ENCODE measurements at places on chromosomes 6 and 20.

- no peak for DNase-seq
Measured at GRCh38 chr6:42093582-42094329, 43.4 kb downstream of the TAF8 start.

DNA sequence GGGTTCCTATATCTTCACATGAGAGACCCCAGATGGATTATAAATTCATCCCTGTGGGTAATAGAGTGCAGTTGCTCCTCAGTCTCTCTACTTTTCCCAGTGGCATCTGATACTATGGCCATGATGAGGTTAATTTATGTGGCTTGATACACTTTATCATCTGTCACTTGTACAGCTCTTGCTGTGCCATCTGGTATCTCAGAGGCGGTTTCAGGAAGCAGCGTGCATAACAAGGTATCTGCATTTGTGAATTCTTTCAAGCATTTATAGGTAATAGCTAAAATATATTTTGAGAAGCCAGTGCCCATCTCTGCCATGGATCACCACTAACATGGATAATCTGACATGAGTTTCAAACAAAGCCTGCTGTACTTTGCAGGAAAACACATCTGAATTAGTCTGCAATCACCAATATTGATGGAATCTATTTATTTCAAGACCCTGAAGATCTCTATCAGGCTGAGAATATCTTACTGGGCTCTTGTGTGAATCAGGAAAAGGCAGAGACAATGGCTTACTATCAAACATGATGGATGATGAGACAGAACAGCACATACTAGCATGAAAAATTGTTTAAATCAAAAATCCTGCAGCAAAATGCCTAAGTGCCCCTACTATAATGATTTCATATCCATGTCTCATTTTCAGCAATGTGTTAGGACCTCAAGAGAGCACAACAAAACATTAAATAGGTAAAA, 548.7 kb upstream of the MAP3K7 start:
- DNase-seq, result no peak

DNA sequence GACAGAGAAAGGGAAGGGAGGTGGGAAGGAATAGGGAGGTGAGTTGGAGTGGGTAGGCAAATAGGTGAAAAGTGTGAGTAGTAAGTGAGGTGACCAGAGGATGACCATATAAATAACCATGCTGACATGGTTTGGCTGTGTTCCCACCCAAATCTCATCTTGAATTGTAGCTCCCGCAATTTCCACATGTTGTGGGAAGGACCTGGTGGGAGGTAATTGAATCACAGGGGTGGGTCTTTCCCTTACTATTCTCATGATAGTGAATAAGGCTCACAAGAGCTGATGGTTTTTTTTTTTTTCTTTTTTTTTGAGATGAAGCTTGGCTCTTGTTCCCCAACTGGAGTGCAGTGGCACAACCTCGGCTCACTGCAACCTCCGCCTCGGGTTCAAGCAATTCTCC, 21.5 kb upstream of the SMIM13 start:
- no peak for DNase-seq

- DNase-seq, result no peak
Measured at GRCh38 chr20:11982289-11982954, 64.7 kb downstream of the BTBD3 start.

DNA sequence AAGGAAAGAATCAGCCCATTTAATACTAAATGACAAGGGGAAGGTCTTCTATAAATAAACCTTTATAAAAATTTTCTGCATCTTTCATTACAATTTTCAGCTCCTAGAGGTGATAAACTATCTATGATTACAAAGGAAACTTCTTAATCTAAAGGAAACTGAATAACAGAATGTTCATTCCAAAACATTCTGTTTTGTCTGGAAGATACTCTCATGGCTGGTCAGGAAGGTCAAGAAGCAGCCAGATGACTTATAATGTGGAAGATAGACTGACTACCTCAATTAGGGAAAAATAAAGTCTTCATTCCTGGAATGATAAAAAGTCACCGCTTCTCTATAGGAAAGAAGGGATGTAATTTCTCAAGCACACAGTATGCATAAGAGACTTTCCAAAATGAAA, 131.3 kb downstream of the GMDS start:
- DNase-seq, result no peak

DNA sequence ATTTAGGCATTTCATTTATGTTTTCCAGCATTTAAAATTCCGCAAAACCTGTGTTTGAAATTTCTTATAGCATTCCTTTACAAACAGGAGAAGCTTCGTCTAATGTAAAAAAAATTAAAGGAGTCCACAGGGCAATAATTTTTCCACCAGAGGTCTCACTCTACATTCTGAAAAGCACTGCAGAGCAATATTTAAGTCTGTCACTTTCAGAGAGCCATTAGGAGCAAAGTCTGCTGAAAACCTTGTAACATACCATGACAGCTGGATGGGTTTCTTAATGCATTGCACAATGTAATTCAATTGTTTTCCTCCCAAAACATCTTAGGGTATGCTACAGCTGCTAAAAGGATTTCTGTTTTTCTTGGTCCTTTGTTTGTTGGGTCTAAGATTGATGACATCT, 18.0 kb downstream of the BAG2 start:
- peak; percentile 11 for DNase-seq

DNA sequence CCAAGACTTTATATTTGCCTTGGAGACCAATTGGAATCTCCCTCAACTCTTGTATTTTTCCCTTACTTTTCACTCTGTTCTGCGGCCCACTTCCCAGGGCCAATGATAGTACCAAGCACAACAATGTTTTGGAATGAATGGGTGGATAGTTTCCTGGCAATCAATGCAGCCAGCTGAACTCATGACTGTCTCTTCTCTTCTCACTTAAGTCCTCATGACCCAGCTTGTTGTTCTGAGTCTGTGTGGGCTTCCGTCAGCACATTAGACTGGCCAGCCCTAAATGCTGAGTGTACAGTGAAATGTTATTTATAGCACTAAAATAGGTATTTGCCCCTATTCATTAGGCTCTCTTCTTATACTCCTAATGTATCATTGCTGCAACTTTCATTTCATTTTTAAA, 5.6 kb upstream of the MBOAT1 start:
- no peak for DNase-seq

DNA sequence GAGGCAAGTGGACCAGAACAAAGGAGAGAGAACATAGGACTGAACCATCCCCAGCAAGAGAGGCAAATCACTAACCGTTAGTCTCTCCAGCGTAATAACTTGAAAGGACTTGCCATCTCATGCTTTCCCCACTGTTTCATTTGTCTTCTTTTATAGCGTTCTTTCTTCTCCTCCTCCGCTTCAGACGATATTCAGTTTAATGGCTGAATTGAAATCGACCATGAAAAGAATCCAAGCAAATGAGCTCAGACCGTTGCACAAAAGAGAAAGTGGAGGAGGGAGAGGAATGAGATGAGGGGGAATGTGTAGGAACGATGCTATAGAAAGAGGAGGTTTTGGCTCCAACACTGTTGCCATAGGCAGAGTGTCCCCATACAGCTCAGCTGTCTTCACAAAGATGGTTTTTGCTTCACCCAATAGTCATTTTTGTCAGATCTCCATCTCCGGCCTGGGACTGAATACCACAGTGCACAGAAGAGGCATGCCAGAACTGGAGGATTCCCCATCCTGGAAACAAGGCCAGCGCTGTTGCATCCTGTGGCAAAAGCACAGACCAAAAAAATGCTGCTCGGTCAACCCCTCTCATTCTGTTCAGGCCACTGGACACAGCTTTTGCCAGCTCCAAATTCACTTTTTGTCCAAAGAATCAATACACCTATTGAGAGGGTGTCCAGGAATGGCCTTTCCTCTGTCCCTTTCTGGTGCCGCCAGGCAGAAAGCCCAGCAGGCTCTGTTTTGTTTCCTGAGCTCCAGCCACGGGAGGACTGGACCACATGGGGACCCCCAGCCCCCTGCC, 176.1 kb downstream of the ID4 start:
- DNase-seq, result no peak

GRCh38 chr20:25065625-25066338, 7.8 kb upstream of the ACSS1 start:
- DNase-seq, result peak; percentile 86

DNA sequence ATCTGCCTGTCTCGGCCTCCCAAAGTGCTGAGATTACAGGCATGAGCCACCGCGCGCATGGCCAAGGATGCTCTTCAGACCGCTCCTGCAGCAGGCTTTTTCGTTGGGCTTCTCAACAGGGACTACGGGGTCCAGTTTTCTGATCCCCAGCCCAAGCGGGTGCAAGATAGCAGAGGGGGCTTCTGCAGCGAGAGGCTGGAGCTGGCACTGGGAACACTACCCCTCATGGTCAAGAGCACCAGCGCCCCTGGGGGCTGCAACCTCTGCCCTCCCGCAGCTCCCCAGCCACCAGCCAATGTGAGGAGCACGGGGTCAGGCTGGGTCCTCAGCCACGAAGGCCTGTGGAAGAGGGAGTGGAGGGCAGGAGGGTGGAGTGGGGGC, 6.0 kb downstream of the CTSZ start:
- DNase-seq, result no peak

DNA sequence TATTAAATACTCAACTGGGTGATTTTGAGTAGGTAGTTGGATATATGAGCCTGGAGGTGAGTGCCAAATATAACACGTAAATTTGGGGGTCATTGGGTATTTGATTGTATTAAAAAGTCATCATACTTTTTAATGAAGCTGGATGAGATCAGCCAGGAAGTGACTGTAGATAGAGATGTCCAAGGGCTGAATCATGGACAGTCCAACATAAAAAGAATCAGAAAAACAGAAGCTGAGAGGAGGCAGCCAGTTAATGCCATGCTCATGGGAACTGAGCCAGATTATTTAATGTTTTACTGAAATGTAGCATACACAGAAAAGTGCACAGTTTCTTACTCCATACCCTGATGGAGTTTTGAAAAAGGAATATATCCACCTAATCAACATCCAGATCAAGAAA, 435.5 kb upstream of the PLCB4 start:
- no peak for DNase-seq

DNA sequence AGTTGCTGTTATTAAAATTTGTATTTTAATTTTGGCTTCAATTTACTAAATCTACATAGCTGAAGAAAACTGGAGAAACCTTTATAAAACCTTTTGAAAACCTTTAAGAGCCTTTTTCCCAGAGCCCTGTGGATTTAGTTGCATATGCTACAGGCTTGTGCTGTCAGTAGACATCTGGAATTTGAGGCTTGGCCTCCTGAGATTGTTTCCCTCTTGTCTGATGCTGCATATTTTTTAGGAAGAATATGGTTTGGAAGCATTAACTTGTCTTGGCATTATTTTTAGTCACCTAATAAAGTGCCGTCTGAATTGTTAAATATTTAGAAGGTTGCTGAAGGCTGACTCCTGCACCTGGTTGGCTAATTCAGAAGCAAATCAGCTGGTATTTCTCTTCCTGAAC, 369.4 kb downstream of the UTRN start:
- no peak for DNase-seq

DNA sequence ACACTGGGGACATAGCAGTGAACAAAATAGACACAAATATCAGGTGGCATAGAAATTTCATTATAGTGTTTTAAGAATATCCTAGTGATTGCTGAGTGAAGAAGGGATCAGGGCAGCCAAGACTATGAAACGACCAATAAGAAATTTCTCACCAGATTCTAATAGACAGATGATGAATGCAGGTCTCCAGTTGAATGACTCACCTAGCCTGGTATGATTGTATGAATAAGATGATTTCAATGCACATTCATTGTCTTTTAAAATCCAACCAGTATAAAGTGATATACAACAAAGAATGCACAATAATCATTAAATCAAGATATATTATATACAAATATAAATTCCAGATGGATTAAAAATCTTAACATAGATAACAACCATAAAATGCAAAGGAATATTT, 124.5 kb upstream of the TENT5A start:
- DNase-seq, result no peak

GRCh38 chr6:32815115-32815514, 1.7 kb downstream of the HLA-DOB start:
- no peak for DNase-seq

DNA sequence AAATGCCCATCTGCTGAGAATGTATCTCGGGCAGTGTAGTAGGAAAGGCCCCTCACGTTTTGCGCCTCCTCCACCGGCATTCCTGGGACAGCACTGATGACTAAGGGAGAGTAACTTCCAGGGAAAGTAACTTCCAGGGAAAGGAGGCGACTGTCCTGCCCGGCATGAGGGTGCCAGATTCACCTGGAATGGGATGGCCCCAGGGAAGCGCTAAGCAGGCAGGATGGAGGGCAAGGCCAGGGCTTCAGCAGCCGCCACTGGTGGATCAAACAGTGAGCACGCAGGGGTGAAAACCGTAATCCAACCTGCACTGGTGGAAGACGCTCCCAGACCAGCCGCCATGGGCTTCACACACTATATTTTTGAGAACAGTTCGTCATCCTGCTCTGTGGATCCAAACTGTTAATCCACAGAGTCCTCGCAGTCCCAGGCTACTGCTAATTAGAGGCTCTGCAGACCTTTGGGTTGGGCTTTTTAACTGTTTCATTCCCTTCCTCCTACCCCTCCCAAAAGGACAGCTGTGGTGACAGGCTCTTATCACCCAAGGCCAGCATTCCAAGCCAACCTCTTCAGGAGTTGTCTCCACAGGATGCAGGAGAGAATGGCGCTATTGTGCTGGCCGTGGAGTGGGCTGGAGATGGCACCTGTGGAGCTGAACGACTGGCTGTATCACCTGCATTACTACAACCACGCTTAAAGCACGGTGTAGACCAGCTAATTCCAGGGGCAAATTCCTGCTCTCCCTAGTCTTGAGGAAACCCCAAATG, 178.9 kb downstream of the DLL1 start:
- no peak for DNase-seq

GRCh38 chr20:20895537-20895936, 183.1 kb upstream of the RALGAPA2 start:
- DNase-seq, result no peak

DNA sequence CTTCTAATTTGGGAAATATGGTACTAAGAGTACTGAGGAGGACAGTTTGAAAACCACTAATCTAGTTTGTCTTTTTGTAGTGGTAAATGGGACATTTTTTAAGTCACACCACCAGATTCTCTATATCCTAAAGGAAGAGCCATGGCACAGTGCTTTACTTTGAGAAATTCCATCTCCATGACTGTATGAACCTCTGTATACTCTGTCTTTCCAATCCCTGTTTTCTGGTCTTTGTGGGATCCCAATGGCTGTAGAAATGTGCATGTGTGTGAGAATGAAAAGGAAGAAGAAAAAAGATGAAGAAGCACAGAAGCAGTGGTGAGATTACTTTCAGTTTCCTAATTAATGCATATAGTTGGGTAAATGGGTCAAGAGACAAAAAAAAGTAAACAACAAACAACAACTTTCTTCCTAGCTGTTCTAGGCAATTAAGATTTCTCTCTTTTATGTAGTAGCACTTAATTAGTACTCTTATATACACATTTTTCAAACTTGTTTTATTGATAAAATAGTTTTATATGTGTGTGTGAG, 141.2 kb upstream of the HCRTR2 start:
- DNase-seq, result no peak

GRCh38 chr6:125743604-125744003, 5.8 kb upstream of the HEY2 start:
- DNase-seq, result no peak

All from natural killer cell (primary cell).